ENCODE measurements at places on chromosomes 5 and 9. TPM values are rescaled to one million over a fixed set of nuclear protein-coding genes. Genes with fewer than 3 reads are reported as not detected.

The SLC27A6 gene
- not detected for polyA plus RNA-seq

The MOB3B gene
- polyA plus RNA-seq: 0.36 TPM

The PCDHA9 gene
- polyA plus RNA-seq: not detected

The CCL27 gene
- not detected for polyA plus RNA-seq

The CDX1 gene
- not detected for polyA plus RNA-seq

The SLC1A1 gene
- polyA plus RNA-seq: 24.3 TPM

The PCDHA10 gene
- polyA plus RNA-seq: not detected

The HAVCR2 gene
- 3.2 TPM for polyA plus RNA-seq

DNA sequence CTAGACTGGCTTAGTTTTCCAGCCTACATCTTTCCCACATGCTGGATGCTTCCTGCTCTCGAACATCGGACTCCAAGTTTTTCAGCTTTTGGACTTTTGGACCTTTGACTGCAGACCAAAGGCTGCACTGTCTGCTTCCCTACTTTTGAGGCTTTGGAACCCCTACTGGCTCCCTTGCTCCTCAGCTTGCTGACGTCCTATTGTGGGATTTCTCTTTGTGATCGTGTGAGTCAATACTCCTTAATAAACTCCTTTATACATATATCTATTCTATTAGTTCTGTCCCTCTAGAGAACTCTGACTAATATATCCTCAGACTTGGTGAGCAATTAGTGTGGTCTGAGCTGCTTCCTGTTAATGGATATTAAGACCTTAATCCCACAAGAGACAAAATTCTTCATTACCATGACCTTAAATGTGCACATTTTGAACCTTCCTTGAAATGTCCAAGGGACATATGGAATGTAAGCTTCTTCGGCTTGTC lies 752.9 kb downstream of the CDH18 start:
- no peak for DNase-seq

DNA sequence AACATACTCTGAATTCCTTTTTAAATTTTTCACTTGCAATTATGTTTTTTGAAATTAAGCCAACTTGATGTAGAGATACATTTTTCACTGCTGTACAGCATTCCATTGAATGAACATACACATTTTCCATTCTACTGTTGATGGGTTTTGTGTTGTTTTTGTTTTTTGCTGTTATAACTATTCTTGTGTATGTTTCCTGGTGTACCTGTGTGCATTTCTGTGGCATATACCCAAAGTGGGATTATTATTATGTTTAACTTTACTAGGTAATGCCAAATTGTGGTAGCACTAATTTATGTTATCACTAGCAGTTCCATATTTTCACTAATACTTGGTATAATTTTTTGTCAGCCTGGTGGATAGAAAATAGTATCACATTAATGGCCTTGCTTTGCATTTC lies 2.7 kb downstream of the RFESD start:
- DNase-seq: no peak

DNA sequence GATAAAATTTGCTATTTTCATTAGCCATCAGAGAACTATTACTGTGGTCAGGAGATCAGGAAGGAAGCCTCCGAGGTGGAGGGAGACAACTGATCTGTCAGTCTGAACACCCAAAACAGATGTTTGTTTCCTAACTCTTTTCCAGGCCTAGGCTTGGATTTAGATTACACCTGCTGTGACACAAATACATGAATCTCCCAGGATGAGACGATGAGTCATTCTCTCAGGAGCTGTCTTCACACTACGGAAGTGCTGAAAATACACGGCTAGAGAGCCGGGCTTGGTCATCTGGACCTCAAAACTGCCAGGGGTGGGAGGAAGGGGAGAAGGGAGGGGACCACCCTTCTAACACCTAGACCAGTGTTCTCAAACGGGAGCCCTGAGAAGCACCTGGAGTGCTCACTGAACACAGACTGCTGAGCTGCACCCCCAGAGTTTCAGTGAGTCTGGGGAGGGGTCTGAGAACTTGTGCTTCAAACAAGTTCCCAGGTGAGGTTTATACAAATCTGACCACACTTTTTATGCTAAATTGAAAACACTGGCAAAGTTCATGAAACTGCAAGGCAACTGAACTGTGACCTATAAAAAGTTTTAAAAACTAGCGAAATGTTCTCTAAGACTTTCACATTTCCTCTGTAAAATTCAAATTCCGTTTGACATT lies 80.3 kb upstream of the EQTN start:
- DNase-seq: no peak

DNA sequence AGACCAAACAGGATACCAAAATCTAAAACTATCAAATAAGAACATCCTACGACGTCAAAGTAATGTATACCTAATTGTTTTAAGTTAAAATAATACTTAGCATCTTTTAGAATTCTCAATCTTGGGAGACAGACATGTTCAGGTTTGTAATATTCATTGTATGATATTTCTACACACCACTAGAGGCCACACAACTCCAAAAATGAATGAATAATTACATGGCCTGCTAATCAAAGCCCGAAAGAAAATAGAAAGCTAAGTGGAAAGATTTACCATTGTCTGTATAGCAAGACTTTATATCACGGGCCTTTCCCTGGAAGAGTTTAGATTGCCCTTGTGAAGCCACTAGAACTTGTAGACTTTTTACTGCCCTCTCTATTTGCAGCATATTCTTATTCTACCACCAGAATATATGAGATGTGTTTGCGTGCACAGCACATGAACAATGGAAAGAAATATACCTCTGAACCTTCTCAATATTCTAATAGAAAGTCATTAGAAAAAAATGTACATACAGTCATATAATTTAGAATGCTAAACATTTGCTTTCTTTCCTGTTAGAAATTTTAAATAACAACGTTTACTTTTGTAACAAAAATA lies 380.1 kb upstream of the NUDT12 start:
- DNase-seq: no peak

GRCh38 chr5:31452314-31452713 lies 79.6 kb downstream of the DROSHA start:
- no peak for DNase-seq

GRCh38 chr5:62100201-62100600 lies 205.8 kb upstream of the KIF2A start:
- DNase-seq: no peak

Data from liver (tissue), 10 donors.